ENCODE measurements at places on chromosomes 4 and X. TPM values are rescaled to one million over a fixed set of nuclear protein-coding genes. Genes with fewer than 3 reads are reported as not detected.

Gene PABPC1L2B
- not detected for polyA plus RNA-seq

Gene UNC5C
- 3.7 TPM for polyA plus RNA-seq

Gene GIMD1
- not detected for polyA plus RNA-seq

Gene KCNE5
- polyA plus RNA-seq, result 0.22 TPM
